NCI-H226 (cell line): ENCODE measurements at places on chromosomes 1 and 21.

DNA sequence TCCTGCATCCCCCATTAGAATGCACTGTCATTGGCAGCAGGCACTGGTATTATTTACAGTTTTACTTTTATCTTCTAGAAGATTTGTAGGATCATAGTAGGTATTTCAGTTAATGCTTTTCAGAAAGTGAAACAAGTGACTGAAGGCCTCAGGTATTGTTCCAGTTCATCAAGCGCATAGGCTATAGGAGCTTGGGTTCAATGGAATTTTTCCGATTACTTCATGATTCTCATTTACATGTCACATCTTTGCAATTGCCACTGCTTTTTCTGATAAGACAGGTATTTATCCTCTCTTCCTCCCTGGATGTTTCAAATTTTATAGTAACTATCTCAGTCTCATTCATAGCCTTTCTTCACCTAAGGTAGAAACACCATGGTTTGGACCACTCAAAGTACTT lies 161.3 kb downstream of the NTPCR start:
- no peak for DNase-seq

DNA sequence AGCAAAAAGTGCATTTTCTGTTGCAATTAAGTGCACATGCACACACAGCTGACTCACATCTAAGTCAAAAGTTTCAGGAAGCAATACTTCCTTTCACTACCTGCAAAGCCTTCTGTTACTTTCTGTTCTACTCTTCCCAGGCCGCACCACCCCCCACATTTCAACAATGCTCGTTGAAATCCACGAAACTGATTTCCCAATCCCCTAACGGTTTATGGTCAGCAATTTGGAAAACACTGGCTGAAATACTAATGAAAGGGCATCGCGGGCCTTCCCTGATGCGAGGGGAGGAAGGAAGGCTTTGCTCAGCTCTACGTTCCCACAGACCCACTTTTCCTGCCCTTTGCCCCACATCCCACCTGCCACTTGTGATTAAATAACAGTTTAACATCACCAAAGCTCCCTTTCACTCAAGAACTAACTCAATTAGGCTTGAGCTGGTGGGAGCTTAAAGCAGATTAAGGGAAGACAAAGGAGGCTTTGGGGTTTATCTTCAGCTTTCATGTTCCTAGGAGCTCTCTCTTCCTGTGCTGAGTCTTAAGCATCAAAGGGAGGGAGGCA lies 243.2 kb upstream of the RAB4A start:
- DNase-seq: no peak

DNA sequence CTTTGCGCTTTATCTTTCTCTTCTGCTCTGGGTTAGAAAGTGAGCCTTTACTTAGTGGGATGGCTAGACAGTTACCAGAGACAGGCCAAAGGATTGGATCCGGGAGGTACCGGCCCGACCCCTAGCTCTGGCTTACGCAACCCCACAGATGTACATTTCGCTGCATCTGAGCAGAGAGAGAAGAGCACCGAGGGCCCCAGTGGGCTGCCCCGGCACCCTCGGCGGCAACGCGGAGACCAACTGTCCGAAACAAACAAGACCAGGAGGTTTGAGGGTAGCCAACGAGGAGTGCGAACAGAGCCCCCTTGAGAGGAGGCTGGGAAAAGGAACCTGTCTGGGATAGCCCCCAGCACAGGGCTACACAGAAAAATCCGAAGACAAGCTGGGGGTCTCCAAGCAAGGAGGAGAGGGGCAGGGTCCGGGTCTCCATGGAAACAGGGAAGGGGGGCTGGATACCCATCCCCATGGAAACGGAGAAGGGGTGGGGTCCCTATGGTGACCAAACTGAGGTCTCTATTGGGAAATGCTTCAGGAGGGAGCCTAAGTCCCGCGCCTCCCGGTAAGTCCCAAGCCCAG lies 373 bp downstream of the MTF1 start:
- no peak for DNase-seq

DNA sequence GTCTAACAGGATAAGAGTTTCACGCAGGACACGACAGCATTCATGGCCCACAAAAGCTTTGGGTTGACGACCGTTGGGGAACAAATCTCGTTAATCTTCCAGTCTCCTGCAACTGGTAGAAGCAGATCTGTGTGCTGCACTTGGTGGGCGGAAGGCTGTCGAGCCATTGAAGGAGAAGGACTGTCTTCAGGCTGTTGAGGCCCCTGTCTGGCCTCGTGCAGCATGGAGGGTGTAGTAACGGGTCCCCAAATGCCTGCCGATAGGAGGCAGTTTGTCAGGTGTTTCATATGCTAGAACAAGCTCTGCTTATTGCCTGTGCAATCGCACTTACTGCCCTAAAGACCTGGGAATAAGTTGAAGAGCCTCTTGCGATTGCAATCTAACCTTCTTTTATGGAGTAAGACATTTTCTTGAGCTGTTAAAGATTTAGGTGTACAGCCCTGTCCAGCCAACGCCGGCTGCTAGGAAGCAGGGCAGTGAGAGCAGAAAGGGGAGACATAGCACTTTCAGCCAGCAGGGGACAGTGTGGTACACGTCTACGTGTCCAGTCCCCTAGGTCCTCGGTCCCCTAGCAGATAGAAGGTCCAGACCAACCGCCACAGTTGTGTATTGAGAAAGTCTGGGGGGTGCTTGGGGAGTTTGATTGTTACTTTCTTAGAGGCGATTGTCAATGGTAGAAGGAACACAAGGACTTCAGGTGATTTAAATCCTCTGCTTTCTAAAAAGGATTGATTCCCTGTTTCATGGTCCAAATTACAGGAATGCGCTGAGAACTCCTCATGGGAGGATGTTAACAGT lies 102.3 kb upstream of the TMPRSS2 start:
- peak; percentile 8 for DNase-seq

DNA sequence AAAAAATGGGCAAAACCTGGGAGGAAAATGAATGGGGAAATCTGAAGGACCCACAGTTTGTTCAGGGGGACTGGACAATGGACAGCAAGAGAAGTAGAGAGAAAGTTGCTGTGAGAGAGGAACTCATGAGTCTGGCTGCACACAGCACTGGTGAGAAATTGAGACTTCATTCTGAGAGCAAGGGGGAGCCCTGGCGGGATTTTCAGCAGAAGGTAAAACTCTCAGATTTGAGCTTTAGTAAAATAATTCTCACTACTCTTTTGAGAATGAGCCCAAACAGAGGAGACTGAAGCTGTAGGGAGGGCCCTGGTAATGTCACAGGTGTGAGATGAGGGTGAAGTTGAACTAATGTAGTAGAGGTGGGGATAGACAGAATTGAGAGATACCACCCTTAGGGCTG lies 438.6 kb downstream of the OMA1 start:
- no peak for DNase-seq

- no peak for DNase-seq
These were observed 2.3 kb upstream of the GRIK3 start for GRCh38 chr1:37036667-37037053.

DNA sequence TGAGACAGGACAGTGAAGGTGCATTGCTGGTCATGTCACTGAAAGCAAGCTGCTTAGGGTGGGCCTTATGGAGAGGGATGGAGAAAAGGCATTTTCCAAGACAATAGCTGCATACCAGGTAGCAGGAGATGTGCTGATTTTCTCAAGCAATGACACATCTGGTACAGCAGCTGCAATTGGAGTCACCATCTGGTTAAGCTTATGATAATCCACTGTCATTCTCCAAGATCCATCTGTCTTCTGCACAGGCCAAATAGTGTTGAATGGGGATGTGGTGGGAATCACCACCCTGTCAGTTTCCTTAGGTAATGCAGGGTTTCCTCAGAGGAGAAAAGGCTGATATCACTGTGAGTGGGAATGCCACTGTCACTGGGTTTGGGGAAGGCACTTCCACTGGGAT lies 54.6 kb downstream of the ADSS2 start:
- DNase-seq: no peak

DNA sequence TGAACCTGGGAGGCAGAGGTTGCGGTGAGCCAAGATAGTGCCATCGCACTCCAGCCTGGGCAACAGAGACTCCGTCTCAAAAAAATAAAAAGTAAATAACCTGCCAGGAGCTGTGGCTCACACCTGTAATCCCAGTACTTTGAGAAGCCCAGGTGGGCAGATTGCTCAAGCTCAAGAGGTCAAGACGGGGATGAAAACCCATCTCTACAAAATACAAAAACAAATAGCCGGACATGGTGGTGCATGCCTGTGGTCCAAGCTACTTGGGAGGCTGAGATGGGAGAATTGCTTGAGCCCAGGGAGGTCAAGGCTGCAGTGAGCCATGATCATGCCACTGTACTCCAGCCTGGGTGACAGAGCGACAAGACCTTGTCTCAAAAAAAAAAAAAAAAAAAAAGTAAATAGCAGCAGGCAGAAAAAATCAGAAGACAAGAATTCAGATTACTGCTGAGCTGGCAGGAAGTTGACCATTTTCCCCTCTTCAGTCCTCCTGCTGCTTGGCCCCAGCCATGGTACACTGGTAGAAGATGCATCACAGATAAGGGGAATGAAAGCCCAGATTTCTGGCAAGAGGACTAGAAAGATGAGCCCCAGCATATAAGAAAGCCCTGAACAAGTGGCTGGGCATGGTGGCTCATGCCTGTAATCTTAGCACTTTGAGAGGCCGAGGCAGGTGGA lies 97.6 kb downstream of the TOMM20 start:
- no peak for DNase-seq

- DNase-seq: peak; percentile 18
These were observed 87.6 kb downstream of the GFI1 start for GRCh38 chr1:92399076-92399475.

DNA sequence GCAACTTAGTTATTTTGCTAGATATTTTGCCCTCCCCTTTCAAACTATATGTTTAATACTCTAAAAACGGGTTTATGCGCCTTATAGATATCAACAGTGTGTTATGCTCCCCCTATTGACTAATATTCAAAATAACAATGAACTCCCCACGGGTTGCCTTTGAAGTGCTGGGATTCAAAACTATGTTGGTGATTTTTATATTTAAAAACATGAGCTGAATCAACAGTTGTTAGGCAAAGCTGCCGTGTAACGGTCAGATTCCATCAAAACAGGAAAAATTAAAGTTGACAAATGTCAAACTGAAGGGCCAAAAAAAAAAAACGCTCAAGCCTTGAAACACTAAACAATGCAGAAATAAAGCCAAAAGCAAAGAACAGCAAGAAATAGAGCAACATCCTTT lies 2.5 kb downstream of the TGFBR3 start:
- peak; percentile 15 for DNase-seq

- no peak for DNase-seq
These were observed 181.0 kb downstream of the GIPC2 start for GRCh38 chr1:78226784-78227183.

DNA sequence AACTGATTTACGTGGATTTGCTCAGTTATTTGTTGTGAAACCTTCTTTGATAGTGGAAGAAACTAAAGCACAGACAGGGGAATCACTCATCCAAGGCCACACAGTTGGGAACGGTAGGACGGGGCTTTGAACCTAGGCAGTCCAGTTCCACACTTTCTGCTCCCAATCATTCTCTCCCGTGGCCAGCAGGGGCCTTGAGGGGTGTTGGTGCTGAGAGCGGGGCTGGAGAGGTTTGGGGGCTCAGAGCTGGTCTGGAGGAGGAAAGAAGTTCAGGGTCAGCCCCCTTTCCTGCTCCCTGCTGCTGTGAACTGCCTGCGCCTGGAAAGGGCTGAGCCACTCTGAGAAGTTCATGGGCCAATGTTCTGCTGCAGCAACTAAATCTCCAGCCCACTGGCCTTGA lies 31.4 kb upstream of the ACTL8 start:
- no peak for DNase-seq

GRCh38 chr1:173353350-173353749 lies 123.8 kb upstream of the PRDX6 start:
- no peak for DNase-seq

DNA sequence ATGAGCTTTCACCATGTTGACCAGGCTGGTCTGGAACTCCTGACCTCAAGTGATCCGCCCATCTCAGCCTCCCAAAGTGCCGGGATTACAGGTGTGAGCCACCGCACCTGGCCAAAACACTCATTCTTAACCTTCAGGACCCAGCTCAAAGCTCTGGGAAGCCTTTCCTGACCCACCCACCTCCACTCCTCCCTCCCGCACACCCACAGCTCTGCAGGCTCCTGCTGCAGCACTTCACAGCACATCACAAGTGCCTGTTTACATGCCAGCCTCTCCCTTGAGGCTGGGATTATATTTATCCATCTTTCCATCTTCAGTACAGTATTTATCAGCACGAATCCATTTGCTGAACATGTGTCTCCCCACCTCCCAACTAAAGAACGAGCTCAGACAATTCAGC lies 14.9 kb downstream of the SLC9A1 start:
- no peak for DNase-seq

GRCh38 chr1:227035316-227035715 lies 95.2 kb downstream of the COQ8A start:
- DNase-seq: no peak

DNA sequence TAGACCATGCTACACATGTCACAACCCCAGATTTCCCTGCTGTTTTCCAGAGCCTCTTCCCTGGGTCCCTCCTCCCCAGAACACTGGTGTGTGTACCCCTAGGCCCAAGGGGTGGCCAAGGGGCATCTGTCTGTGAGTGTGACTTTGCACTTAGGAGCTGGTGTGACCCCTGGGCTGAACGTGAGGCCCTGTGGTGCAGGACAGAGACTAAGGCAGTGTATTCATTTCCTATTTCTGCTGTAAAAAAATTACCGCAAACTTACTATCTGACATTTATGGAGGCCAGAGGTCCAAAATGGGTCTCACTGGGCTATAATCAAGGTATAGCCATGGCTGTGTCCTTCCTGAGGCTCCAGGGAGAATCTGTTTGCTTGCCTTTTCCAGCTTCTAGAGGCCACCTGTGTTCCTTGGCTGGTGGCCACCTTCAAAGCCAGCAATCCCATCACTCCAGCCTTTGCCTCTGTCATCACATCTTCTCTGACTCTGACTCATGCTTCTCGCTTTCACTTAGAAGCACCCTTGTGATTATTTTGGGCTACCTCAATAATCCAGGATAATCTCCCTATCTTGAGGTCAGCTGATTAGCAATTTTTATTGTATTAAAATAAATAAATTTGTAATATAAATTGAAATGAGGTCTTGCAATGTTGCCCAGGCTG lies 24.0 kb upstream of the ELOA start:
- DNase-seq: peak; percentile 12

DNA sequence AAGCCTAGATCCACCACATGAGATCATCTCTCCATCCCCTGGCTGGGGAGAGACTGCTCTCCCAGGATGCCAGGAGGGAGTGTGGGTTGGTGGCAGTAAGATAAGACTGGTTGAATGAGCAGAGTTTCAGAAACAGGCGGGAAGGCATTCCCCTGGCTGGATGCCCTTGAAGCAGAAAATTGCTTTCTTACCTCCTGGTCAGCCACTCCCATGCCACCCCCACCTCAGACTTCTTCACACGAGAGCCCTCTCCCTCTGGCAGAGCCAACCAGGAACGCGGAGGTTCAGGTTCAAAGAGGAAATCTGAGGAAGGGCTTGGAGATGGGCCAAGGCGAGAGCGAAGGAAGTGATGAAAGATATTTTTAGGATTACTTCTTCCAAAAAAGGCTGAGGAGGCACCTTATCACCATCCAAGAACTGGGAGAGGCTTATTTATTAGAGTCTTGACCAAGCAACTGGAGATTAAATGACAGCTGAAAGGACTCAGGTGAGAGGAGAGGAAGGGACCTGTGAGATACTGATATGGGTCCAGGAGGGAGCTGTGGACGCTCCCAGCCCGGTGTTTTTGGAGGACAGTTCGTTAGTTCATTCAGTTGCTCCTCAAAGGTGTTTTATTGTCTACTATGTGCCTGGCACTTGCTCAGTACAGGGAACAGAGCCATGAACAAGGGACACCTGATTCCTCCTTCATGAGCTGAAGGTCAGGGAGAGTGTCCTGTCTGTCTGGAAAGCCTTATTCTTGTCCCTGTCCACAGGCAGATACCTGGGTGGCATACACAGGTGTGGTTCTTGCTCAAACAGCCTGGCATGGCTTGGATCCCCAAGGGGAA lies 18.9 kb upstream of the SLC26A9 start:
- peak; percentile 98 for DNase-seq

- DNase-seq: peak; percentile 96
These were observed 444.8 kb downstream of the KIF26B start for GRCh38 chr1:245599371-245600174.
